ENCODE measurements at places on chromosomes 7 and 10.

DNA sequence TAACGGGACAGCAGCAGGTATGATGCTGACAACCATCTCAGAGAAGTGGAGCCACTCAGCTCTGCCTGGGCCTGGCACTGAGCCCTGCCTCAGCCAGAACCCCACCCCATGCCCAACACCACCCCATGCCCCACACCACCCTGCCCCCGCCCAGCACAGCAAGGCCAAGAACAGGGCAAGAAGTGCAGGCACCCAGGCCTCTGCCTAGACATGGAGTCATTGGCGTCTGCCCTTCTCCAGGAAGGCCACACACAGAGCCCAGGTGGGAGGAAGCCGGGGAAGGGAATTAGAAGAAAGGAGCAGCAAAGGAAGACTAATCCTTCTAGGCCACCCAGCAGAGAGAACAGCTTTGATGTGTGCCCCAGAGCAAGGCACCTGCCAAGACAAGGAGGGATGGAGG, 18.9 kb downstream of the CAMK2G start:
- DNase-seq: no peak

- DNase-seq: no peak
Measured at GRCh38 chr7:148223738-148224137, 366.8 kb upstream of the C7orf33 start.

- no peak for DNase-seq
Measured at GRCh38 chr10:3395458-3395861, 222.9 kb upstream of the PITRM1 start.

- DNase-seq: no peak
Measured at GRCh38 chr7:26398427-26398755, 106.7 kb downstream of the SNX10 start.

DNA sequence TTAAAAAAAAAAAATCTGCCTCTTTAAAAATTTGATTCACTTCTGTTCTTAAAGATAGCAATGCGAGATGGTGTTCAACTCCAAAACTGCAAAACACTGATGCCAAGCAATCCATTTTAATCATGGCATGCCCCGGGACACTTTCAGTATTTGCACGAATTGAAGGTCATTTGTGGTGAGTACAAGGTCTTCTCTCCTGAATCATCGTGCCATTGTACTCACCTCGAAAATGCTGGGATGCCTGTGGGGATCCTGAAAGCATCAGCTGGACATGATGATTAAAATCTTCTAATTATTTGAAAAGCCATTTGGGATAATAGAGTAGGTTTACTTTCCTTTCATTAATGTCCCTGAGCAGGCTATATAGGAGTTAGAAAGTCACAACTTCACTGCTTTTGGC, 125.1 kb upstream of the NRP1 start:
- no peak for DNase-seq

- no peak for DNase-seq
Measured at GRCh38 chr7:114422507-114423501, 8.2 kb downstream of the FOXP2 start.

- DNase-seq: no peak
Measured at GRCh38 chr7:134932707-134933370, 53.5 kb upstream of the AGBL3 start.

GRCh38 chr7:36951257-36951697, 227.0 kb upstream of the AOAH start:
- no peak for DNase-seq

- no peak for DNase-seq
Measured at GRCh38 chr10:1217661-1218060, 161.5 kb downstream of the WDR37 start.

DNA sequence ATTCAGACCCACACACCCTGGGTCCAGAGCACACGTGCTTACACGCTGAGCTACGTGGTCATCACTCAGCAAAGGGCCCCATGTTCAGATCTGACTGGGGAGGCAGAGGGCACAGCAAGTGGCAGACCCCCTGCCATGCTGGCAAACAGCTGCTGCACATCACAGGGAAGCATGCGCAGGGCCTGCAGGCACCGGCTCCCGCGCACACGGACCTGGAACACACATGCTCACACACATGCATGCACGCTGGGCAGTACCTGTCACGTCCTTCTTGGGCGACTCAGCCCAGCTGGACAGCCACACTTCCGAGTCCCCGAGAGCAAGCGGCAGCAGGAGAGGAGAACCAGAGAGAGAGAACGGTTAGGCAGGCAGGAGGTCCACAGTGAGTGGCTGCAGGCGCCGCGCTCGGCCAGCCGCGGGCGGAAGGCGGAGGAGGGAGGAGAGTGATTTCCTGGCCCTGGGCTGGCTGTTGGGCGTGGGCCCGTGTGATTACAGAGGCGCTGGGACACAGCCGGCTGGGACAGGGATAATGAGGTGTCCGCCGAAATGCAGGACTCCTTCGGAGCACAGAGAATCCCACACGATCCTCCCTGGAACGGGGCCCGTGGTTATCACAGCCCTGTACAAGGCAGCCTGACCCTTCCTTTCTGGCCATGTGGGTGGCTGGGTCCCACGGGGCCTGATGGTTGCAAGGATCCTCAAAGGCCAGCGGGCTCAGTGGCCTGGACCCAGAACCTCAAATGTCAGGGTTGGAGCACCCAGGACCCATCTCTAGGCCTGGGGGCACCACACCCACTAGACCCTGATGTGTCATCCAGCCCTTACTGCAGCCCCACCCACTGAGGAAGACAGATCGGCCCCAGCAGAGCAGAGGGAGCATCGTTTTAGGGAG, 175.1 kb downstream of the NEURL1 start:
- DNase-seq: no peak

DNA sequence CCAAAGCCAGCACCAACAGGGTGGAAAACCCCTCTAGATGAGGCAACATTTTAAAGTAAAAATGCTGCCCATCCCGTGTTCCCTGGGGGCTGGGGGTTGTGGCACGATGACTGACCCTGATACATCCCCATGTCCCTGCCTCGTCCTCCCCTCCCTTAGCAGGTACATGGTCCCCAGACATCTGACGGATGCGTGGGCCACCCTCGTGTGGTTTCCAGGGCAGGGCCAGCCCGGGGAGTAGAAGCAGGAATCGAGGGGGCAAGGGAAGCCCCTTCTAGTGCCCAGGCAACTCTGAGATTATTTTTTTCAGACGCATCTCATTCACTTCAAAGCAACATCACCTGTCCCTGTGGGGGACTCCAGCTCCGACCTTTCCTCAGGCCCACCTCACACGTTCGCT, 3.5 kb downstream of the TMEM130 start:
- DNase-seq: no peak

DNA sequence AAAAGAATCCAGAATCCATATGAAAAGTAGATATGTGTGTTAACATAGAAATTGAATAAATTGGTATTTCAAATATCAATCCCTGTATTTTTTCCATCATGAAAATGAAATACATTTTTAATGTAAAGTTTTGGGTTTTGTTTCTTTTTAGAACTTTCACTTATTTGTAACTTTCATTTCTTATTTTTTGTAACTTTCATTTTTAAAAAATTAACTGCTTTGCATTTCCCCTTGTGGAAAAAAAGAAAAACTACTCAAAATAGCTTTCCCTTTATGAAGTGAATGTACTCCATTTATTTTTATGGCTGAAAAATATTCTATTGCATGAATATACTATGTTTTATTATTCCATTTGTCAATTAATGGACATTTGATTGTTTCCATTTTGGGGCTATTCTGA, 75.6 kb upstream of the SMNDC1 start:
- no peak for DNase-seq

GRCh38 chr10:90930070-90930837, 9.4 kb upstream of the ANKRD1 start:
- DNase-seq: no peak

- DNase-seq: no peak
Measured at GRCh38 chr7:74429153-74429747, 24.5 kb upstream of the GTF2IRD1 start.

GRCh38 chr10:1594372-1595241, 142.7 kb downstream of the ADARB2 start:
- DNase-seq: no peak

GRCh38 chr10:95505641-95506040, 55.5 kb downstream of the SORBS1 start:
- DNase-seq: no peak

DNA sequence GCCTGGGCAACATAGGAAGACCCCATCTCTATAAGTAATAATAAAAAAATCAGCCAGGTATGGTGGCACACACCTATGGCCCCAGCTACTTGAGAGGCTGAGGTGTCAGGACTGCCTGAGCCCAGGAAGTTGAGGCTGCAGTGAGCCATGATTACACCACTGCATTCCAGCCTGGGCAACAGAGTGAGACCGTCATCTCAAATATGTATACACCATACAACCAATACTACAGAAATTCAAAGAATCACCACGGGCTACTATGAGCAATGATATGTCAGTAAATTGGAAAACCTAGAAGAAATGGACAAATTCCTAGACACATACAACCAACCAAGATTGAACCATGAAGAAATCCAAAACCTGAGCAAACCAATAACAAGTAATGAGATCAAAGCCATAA, 60.3 kb upstream of the ZC3HAV1 start:
- no peak for DNase-seq

- DNase-seq: no peak
Measured at GRCh38 chr10:111354859-111355258, 278.0 kb downstream of the ADRA2A start.

GRCh38 chr10:60114765-60115586, 208.6 kb upstream of the CCDC6 start:
- no peak for DNase-seq

DNA sequence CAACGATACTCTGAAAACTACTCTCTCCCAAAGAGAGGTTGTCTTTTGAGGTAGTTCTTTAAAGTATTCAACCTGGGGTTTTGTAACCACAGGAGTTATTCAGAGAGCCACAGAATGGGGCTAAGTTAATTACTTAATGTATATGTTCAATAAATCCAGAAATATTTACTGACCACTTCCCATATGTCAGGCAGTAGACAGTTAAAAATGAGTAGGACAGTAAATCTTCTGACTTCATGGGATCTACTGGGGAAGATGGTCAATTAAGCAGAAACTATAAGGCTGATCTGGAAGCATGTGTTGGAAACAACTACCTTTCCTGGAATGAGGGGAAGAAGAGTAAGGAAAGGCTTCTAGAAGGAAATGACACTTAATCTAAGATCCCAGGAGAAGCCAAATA, 167.7 kb downstream of the MAGI2 start:
- DNase-seq: no peak

DNA sequence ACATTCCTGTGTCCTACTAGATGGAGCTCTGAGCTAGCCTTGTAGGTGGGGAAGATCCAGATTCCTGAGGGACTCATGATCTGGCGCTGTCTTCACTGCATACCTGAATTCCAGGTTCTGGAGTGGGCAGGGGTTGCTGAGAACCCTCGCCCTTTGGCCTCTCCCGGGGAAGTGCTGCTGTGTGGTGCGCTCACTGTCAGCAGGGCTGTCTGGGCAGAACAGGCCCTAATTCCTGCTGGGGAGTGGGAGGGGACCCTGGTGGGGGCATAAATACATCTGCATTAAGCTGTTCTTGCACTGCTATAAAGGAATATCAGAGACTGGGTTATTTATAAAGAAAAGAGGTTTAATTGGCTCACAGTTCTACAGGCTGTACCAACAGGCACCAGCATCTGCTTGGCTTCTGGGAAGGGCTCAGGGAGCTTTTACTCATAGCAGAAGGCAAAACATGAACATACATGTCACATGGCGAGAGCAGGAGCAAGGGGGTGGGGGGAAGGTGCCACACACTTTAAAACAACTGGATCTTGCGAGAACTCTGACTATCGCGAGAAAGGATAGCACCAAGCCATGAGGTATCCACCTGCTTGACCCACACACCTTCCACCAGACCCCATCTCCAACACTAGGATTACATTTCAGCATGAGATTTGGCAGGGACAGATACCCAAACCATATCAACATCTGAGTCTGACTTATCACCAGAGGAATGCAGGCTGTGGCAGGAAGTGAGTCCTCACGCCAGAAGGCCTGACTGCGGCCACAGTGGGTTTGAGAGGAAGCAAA, 115.0 kb downstream of the ADCY1 start:
- no peak for DNase-seq

DNA sequence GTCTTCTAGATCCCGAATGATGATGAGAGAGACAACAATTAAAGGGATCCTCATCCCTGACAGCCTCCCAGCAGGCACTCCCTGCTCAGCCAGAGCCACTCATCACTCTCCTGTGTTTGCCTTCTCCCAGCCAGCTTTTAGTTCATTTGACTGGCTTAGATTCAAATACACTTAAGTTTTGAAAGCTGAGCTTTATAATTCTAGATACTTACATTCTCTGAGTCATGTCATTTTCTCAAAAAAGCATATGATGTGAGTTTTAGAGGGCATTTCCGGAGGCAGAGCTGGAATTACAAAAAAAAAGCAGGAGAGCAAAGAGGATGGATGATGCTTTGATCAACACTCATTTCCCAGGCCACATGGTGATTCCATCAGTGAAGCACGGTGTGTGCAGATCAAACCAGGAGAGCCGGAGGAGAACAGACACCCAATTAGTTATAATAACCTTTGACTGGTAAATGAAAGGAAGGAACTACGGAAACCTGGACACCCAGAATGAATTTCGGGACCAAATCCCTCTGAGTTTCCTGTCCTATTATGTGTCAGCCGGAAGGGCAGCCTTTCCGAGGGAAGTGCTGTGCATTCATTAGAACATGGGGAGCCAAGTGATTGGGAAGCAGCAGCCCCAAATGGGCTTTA, 81.5 kb upstream of the HPS1 start:
- no peak for DNase-seq

DNA sequence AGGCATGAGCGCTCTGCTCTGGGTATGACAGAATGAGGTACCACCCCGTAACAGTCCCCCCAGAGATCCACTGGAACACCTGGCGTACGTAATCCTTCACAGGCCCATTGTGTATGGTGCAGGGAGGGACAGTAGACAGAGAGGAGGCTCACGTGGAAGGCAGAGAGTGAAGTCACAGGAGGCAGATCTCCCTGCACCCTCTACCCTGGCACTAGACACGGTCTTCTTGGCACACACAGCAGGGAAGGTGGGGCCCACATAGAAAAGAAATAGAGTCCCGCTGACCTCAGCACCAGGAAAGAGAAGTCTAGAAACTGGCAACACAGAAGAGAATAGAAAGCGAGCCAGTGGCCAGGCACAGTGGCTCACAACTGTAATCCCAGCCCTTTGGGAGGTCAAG, 51.9 kb downstream of the SLC29A4 start:
- no peak for DNase-seq

DNA sequence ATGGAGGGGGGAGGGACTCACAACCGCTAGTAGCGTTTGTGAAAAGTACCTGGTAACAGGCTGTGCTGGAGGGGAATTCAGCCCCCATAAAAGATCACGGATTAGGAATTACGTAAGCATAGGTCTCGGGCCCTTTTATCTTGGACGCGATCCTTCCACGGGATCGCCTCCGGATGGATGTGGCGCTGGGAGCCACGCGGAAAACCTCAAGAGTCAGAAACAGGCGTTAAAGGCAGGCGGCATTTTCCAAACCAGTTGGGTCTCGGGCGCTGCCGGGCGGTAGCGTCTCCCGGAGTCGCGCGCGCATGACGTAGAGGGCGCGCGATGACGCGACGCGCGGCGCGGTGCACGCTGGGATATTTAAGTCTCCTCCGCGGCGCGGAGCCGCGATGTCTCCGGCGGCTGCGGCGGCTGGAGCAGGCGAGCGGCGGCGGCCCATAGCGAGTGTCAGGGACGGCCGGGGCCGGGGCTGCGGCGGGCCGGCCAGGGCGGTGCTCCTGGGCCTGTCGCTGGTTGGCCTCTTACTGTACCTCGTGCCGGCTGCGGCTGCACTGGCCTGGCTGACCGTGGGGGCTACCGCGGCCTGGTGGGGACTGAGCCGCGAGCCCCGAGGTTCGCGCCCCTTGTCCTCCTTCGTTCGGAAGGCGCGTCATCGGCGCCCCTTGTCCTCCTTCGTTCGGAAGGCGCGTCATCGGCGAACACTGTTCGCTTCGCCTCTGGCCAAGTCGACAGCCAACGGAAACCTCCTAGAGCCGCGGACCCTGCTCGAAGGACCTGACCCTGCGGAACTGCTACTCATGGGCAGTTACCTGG, at the start of gene POM121:
Gene POM121 (plus strand): TSS at position 363 of the 813 bp plus-strand sequence. CDS start 27 bp downstream, at position 390.
- peak; percentile 76 for DNase-seq
